ENCODE measurements at places on chromosomes 3 and 15.

DNA sequence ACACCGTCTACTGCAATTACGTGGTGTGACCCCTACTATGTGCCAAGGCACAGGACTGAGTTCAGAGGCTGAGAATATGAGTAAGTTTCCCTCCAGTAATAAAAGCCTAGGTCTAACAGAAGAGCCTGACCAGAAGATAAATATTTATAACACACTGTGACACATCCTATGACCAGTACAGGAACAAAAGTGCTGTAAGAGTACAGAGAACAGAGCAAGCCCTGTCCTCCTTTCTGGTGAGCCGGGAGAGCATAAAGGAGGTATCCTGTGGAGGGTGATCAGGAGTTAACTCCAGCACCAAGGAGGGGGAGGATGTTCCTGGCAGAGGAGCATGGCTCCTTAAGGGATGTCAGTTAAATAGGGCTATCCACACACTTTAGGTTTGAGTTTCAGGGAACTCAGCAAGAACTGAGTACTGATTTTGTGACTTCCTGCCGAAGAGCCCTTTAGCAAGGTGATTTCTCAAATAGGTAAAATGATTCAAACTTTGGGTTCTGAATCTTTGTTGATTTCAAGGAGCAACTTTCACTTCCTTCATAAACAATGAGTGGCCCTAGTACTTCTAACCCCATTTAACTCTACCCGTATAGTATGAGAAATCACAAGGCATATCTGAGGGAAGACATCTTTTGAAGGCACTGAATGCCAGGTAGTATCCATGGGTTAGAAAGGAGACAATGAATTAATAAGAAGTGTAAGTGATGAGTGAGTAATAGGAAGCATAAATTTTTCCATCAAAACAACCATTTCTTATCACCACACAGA, 198.0 kb downstream of the THRB start:
- no peak for DNase-seq

GRCh38 chr3:61809879-61810278, 248.5 kb downstream of the PTPRG start:
- no peak for DNase-seq

GRCh38 chr15:41417418-41418195, 712 bp downstream of the RTF1 start:
- DNase-seq, result no peak

DNA sequence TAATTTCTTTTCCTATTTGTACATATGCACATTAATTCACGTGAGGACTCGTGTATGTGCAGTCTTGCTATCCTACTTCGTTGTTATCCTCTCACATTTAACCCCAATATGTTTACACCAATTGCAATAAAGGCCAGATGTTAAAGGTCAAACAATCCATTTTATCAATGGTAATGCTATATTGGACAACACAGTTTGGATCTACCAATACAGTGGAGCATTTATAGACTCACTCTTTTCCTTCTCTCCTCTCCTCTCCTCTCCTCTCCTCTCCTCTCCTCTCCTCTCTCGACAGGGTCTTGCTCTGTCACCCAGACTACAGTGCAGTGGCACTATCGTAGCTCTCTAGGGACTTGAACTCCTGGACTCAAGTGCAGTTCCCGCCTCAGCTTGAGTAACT, 324.0 kb downstream of the PTPRG start:
- no peak for DNase-seq

DNA sequence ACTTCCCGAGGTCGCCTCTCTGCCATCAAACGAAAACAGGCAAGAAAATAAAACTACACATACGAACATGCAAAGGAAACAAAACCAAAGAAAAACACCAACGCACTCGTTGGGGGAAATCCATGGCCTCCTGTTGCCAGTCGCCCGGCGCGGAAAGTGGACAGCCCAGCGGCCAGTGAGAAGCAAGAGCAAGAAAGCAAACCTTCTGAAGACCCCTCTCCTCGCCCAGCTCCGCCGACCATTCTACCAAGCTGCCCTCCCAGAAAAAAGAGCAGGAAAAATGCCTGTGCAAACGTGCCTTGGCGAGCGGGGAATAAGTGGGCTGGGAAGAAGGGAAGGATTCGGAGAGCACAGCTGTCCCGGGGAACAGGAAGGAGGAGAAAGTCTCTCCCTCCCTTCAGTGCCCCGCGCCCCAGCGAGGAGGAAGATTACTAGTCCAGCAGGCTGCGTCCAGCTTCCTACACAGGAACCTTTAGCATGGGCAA, 802 bp upstream of the NECTIN3 start:
- DNase-seq, result no peak

DNA sequence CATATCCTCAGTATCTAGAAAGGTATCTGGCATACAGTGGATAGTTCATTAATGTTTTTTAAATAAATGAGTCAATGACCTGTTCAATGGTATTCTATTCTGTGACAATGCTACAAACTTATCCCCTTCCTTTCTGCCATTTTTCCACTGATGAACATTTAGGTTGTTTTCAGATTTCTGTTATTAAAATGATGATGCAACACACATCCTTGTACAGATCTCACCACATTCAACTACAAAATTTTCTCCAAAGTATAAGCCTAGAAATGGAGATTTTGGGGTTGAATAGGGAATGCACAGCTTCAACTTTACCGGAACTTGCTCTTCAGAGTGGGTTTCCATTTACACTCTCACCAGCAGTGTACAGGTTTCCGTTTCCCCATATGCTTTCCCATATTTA, 210.2 kb downstream of the ISL2 start:
- DNase-seq, result no peak

DNA sequence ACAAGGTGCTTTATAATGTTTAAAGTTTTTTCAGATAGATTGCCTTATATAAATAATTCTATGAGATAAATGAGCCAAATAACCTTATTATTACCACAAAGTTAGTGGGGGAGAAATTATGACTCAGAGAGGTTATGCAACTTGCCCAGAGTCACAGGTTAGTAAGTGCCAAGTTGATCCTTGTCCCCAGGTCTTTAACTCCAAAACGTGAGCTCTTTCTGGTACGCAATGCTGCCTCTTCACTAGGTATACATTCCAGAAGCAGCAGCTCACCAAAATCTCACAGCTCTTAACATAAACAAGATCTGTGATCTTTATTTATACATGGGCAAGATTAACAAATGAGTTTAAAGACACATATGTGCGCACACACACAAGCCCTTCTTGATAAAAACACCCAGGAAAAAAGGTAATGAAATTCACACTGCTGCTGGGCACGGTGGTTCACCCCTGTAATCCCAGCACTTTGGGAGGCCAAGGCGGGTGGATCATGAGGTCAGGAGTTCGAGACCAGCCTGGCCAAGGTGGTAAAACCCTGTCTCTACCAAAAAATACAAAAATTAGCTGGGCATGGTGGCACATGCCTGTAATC, 59.8 kb upstream of the NR2F2 start:
- DNase-seq, result no peak

GRCh38 chr3:55910543-55910942, 423.4 kb upstream of the WNT5A start:
- no peak for DNase-seq

- DNase-seq, result no peak
Observed at GRCh38 chr3:117393119-117393518, 683.5 kb downstream of the TUSC7 start.

DNA sequence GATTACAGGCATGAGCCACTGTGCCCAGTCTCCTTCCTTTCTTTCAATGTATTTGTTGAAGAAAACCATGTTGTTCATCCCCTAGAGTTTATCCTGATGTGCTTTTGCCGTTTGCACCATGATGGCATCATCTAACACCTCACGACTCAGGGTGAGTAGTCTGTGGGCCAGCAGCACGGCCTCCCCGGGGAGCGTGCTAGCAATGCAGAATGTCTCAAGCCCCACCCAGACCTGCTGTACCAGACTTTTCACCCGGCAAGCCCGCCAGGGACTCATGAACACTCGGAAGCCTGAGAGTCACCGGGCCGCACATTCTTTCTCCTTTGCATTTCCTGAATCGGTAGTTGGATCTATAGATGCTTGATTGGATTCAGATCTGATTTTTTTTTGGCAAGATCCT, 64.6 kb downstream of the RPN1 start:
- no peak for DNase-seq

GRCh38 chr15:40466426-40467260, 4.1 kb upstream of the CHST14 start:
- no peak for DNase-seq

- no peak for DNase-seq
Observed at GRCh38 chr3:24674261-24674660, 179.6 kb upstream of the THRB start.

- no peak for DNase-seq
Observed at GRCh38 chr15:90866161-90866715, 2.1 kb upstream of the FURIN start.

GRCh38 chr15:99057697-99058420, 47.0 kb upstream of the SYNM start:
- no peak for DNase-seq

- no peak for DNase-seq
Observed at GRCh38 chr3:178384321-178385230, 151.7 kb upstream of the KCNMB2 start.

DNA sequence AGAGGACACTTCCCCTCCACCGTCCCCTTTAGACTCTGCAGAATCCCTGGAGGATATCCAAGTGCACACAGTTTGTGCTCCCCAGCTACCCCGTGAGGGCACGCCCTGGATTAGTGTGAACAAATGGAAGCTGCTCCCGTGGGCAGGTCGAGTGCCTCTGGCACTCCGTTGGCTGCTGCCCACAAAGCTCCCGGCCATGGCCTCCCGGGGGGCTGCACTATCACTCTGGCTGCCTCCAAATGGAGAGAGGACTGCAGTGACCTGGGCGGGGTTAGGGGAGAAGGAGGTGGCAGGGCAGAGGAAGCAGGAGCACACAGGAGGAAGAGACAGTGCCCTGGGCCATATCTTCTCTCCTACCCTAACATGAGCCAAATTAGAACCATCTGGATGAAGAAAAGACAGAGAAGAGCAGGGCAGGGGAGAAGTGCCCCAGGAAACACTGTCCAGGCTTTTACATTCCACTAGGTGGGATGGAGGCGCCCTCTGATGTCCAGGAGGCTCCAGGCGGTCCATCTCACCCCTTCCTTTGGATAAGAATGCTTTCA, 29.4 kb upstream of the ACAD9 start:
- no peak for DNase-seq

DNA sequence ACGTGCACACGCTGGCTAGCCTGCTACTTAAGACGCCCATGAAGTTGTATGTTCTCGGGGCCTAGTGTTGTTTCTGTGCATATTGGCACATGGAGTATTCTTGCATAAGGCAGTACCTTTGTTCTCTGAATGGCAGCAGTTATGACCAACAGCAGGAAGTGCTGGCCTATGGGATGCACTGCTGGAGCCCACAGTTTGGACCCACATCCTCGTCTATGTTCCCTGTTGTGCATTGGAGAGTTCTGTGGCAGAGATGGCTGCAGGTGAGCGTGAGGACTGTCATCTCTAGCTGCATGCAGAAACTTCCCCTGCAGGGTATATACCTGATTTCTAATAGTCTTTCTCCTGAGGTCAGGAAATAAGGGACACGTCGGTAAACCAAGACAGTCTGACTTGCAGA, 81.8 kb downstream of the CHRNA7 start:
- no peak for DNase-seq

GRCh38 chr3:25911525-25912295, 121.8 kb downstream of the OXSM start:
- DNase-seq, result no peak

DNA sequence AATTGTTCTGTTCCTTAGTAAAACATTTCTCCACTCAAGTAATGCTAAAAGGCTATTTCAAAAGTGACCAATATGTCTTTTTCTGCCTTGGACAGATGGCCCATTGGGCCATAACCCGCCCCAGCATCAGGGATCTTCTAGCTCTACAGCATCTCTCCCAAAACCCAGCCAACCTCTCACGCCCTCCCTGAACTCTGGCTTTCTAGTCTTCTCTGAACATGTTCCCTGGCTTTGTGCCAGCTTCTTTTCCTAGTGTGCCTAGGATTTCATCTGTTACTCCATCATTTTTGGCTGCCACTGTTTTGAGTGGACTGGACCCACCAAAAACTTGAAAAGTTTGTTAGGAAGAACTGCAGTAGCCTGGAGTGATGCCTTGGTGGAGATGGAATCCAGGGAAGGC, 30.7 kb downstream of the TRPM1 start:
- no peak for DNase-seq

- no peak for DNase-seq
Observed at GRCh38 chr3:142999881-143000280, 1.5 kb upstream of the U2SURP start.

- DNase-seq, result no peak
Observed at GRCh38 chr3:130738241-130738640, 8.4 kb downstream of the PIK3R4 start.

DNA sequence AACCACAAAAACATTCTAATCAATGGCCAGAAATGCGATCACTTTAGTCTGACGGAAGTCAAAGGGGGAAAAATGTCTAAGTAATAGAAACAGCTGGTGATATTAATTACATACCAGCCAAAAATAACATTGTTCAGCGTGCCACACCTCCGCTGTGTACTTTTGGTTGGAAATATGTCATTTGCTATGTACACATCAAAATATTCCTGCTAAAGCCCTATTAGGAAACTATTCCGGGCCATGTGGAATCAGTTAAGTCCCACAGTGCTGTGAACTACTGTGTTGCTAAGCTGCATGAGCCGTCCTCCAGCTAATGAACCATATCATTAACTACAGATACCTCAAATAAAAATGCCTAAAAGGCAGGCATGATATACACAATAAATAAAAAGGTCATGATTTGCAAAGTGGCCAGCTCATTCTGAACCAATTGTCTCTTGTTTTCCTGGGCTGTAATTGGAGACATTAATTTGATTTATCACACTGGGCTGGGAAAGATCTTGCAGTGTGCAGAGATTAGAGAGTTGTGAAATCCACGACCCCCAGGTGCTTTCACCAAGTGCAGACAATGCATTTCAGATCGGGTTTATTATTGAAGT, 200.5 kb upstream of the LRTM1 start:
- no peak for DNase-seq

DNA sequence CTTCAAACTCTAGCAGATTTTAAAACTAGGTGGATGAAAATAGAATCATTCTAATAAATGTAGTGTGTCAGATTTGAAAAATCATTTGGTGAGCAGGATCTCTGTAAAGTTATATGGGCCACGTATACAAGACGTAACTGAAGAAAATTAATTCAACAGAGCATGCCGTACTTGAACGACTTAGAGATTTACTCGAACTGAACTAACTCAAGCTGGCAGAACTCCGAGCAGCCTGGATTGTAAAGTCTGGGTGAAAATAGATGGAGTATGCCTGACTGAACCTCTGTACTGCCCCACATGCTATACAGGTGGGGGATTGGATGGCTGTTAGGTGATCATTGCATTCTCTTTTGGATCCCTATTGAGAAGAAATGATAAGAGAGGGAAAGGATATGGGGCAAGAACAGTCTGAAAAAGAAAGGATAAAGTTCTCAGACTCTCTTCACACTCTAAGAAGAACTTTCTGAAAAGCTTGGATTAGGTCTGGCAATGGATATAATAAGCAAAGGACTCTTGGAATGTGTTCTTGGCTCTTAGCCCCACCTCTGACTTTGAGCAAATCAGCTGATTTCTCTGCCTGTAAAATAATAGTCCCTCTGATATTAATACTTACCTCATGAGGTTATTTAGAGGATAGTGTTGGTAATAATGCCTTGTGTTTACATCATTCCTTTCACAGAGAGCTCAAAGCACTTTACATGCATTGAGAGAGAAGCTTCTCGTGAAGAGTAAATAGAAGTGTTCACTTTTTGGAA, 147.5 kb downstream of the FILIP1L start:
- no peak for DNase-seq

GRCh38 chr3:54619531-54619930, 308.3 kb downstream of the LRTM1 start:
- DNase-seq, result no peak

Data from stimulated activated CD4-positive, alpha-beta T cell treated with anti-CD3 and anti-CD28 coated beads, Interleukin-1b, Interleukin-23, amount 100 ng/mL, for 1 hour (primary cell).